ENCODE measurements at places on chromosomes 7 and 10. TPM values are rescaled to one million over a fixed set of nuclear protein-coding genes. Genes with fewer than 3 reads are reported as not detected.

DNA sequence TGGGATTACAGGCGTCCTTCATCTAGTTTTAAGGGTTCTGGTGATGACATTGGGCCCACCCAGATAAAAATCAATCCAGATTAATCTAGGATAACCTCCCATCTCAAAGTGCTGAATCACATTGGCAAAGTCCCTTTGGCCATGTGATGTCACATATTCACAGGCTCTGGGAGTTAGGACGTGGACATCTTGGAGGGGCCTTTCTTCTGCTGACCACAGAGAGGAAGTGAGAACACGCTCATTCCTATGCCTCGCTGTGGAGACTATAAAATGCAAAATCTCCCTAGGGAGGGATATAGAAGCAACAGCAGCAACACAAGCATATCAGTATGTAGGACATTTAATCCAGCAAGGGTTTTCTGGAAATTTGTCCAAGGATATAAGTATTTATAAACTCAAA lies 266.0 kb upstream of the PITRM1 start:
- DNase-seq = no peak

DNA sequence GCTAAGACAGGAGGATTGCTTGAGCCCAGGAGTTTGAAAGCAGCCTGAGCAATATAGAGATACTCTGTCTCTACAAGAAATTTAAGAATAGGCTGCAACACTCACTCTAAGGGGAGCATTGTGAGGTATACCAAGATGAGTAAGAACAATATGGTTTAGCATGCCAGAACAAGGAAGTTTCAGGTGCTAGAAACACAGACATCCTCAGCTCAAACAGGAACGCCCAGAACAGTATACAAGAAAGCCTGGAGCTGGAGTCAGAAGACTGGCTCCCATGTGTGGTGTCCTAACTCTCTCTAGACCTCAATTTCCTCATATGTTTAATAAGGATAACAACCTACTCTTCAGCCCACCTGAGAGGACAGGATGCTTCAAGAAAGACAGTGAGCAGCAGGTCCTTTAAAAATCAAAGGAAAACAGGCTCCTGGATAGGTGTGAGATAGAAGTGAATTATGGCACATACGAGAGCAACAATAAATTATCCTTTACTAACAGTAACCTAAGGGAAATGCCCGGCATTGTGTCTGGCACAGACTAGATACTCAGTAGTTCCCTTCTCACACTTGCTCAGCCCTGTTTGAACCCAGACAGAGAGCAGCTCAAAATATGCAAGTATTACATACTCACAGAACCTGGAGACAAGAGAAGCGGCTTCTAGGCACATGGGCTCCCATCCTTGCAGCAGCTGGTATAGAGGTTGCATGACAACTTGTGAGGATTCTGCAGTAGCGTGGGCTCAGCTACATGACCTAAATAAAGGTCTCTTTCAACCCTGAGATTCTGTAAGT lies 45.4 kb downstream of the KAT6B start:
- no peak for DNase-seq

Gene ANK3
- 179 TPM for total RNA-seq

Gene HKDC1
- total RNA-seq = not detected

Gene PAPOLB
- total RNA-seq = 0.05 TPM

- DNase-seq = no peak
These were observed 377.1 kb upstream of the DPP6 start for GRCh38 chr7:153675131-153675530.

DNA sequence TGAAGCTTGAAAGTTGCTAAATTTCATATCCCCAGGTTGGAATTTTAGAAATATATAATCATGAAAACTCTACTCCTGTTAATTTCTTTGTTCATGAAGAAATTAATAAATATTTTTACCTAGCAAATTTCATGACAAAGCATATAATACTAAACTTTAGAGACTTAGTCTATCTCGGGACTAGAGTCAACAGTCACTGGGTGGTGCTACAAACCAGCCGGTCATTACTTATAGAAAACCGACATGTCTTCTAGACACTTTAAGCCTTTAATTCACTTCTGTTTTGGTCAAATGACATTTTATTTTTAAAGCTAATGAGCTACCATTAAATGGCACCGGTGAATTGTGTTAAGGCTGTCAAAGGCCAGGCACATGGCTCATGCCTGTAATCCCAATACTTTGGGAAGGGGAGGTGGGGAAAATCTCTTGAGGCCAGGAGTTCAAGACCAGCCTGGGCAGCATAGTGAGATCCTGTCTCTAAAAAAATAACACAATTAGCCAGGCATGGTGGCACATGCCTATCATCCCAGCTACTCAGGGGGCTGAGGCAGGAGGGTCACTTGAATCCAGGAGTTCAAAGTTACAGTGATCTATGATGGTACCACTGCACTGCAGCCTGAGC lies 270.1 kb downstream of the CACNA2D1 start:
- no peak for DNase-seq

GRCh38 chr10:10462151-10462941 lies 555.3 kb upstream of the CELF2 start:
- no peak for DNase-seq

DNA sequence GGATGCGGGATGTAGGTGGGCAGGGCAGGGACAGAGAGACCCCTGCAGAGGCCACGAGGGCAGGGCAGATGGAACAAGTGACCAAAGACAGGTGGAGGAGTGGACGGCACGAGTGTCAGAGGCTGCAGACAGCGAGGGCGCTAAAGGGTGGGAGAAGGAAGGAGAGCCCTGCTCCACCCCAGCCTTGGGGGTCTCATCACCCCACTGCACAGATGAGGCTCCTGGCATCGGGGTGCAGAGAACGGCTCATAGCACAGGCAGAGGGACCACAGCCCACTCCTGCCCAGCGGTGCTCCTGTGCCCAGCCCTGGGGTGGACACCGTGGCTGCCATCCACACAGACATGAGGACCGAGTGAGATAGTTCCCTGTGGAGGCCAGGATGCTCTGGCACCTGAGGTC lies 2.2 kb upstream of the LAT2 start:
- DNase-seq = no peak

DNA sequence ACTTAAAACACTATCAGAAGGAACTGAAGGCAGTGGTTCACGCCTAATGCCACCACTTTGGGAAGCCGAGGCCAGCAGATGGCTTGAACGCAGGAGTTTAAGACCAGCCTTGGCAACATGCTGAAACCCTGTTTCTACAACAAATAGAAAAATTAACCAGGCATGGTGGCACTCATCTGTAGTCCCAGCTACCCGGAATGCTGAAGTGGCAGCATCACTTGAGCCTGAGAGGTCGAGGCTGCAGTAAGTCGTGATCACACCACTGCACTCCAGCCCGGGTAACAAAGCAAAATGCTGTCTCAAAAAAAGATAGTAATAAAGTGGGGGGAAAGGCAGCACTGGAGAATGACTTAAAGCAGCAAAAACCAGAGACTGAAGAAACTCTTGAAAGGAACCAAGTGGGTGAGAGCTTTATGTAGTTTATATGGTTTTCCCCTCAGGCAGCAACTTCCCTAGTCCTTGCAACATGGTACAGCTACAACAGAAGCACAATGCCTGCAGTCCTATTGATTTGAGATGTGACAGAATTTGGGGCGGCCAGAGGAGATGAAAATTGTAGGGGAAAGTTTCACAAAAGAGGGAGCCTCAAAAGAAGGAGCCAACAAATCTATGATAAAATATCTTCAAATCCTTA lies 38.1 kb downstream of the GDI2 start:
- no peak for DNase-seq

Gene NEUROG3
- not detected for total RNA-seq

DNA sequence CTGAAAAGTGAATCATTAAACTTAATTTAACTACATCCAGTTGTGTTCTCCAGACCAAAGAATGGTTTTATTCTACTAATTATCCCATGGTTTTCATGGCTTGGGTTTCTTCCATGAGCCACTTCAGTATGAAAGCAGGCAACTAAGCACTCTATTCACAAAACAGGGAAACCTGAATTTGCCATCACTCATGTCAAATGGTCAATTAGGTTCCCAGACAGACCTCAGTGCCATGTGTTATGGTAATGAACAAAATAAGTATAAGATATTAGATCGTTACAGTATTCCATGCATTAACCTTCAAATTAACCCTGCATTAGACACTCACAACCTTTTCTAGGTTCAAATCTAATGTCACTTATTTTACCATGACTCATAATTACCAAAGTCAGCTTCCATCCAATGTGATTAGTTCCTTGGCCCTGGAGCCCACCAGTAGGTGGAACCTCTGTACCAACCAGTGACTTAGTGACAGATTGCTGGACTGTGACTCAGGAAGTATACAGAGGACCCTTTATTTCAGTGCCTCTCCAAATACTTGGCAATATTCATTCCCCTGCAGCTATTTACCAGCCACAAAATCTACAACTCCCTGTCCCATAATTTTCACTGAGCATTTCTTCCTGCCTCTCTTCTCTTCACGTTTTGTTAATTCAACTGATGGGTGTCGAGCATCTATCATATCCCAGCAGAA lies 1270.2 kb upstream of the SORCS1 start:
- no peak for DNase-seq

Gene MYO1G
- total RNA-seq = 0.77 TPM

- DNase-seq = no peak
These were observed 45.5 kb upstream of the DDC start for GRCh38 chr7:50610521-50611277.

- DNase-seq = no peak
These were observed 114.8 kb downstream of the FAM53B start for GRCh38 chr10:124629415-124629814.

- no peak for DNase-seq
These were observed 30.9 kb upstream of the CREB3L2 start for GRCh38 chr7:138032770-138033169.

DNA sequence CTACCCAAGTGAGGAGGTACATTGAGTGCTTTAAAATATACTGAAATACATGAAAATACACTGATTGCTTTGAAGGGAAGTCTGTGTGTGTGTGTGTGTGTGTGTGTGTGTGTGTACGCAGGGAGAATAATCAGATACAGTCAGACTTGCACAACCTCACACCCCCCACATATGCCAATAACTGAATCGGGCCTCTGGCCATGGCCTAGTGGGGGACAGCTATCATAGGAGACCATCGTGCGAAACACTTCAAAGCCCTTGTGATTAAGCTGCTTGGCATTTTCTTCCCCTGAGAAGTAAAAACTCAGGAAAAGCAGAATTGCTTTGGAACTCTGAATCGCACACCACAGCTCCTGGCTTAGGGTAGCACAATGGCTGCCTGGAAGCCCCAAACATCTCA lies 135.1 kb downstream of the C10orf105 start:
- no peak for DNase-seq

DNA sequence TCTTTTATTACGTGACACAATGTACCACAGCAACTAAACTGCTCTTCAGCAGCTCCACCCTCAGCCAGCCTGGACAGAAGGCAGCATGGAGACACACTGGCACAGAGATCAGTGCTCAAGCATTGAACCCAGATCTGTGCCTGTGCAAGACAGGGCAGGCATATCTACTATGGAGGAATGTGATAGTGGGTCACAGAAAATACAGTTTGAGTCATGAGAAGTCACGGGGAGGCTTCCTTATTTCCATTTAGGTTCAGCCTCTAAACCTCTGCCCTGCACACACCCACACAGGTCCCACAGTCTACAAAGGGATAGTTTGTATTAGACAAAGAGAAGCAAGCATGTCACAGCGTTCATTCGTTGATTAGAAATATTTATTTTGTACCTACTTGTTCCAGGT lies 187.4 kb upstream of the AGR3 start:
- DNase-seq = no peak

Gene DENND11
- total RNA-seq = 8.5 TPM

- no peak for DNase-seq
These were observed 3.1 kb downstream of the ZRANB1 start for GRCh38 chr10:124944982-124945381.

- no peak for DNase-seq
These were observed 135.7 kb downstream of the SDK1 start for GRCh38 chr7:3436746-3437145.

Gene PDK4
- 325 TPM for total RNA-seq

DNA sequence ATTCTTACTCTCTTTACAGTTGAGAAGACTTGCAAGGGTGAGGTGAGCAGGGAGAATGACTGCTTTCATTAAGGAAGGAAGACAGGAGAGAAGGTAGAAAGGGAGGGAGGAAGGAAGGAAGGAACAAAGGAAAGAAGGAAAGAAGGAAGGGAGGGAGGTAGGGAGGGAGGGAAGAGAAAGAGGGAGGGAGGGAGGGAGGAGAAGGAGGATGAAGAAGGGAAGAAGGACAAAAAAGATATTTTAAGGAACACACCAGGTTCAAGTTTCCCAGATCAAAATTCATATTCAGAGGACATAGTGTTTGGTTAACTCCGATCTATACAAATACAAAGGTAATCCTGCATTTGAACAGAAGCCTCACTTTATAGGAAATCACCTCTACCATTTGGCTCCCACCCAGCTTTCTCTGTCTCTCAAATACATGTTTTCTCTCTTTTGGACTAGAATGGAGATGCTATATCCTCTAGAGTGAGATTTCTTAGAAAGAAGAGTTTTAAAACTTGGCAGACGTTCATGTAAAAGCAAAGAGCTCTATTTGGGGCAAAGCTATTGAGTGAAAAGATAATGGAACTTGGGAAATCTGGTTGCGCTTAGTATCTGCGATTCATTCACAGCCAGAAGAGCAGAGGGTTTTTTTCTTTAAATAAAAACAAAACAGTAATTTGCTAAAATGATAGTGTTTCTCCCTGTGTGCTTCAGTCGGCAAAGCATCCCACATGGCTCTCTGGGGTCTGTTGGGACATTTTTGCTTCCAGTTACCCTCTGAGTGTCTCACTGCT lies 261.9 kb upstream of the LYZL1 start:
- no peak for DNase-seq

DNA sequence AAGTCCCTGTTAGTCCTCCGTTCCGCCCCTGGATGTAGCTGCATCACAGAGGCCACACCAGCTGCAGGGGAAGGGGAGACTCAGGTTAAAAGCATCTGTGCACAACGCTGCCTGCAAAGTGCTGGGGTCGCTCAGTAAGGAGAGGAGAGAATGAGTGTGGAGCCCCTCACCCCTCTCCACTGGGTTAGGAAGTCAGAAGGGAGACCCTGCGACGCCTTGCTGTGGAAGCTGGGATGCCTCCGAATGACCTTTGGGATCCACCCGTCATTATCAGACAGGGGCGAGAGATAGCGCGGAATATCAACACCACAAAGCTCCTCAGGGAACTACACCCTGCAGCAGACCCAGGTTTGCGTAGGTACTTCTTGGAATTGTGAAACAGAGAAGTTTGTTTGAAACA lies 167.7 kb upstream of the SHH start:
- DNase-seq = no peak

DNA sequence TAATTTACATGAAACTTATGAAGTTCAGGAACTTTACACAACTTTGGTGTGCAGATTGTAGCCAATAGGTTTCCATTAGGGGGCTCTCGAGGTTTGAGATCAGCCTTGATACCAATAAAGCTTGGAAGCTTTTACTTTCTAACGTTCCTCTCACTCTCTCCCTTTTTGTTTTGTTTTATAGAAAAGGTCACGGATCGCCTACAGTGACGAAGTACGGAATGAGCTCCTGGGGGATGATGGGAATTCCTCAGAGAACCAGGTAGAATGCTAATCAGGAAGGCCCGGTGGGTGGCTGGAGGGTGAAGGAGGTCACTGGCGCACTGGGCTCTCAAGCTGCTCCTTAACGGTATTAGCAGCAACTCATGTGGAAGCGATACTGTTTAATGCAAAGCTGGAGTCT lies 79.9 kb downstream of the VTI1A start:
- no peak for DNase-seq
